ENCODE measurements at places on chromosomes 2 and 18.

DNA sequence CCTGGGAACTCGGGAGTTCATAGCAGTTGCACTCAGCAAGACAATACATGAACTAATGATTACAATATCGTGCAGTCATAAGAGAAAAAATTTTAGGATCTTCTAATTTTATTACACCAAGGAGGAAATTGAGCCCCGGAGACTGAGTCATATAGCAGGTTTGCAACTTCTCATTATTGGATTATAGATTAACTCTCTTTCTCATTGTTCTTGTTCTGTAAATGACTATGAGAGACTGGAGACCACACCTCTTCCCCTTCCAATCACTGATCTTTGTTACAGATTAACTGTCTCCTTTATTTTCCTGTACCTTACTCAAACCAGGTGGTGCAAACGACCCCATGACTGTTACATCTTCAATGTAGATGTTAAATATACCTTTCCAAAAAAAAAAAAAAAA lies 435.8 kb upstream of the DDX18 start:
- no peak for DNase-seq

DNA sequence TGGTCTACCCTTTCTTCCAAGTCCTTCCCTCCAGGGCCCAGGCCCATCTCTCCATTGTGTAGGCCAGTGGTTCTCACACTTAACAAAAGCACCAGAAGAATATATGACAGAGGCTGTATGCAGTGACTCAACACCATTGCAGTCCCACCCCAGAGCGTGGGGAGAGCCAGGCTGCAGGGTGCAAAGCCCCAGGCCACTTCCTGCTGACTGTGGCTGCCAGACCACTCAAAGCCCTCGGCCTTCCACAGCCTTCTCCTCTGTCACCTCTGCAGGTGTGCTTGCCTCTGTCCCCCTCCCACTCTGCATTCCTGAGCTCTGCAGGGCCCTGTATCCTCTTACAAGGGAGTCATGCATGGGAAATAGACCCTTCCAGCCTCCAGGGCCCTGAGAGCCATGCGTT lies 40.4 kb upstream of the ARHGEF4 start:
- no peak for DNase-seq

- no peak for DNase-seq
Measured at GRCh38 chr2:10316860-10317259, 14.2 kb downstream of the HPCAL1 start.

GRCh38 chr2:79994161-79994560 lies 310.4 kb downstream of the LRRTM1 start:
- DNase-seq: peak; percentile 57

GRCh38 chr2:103264058-103264768 lies 502.4 kb downstream of the TMEM182 start:
- no peak for DNase-seq

DNA sequence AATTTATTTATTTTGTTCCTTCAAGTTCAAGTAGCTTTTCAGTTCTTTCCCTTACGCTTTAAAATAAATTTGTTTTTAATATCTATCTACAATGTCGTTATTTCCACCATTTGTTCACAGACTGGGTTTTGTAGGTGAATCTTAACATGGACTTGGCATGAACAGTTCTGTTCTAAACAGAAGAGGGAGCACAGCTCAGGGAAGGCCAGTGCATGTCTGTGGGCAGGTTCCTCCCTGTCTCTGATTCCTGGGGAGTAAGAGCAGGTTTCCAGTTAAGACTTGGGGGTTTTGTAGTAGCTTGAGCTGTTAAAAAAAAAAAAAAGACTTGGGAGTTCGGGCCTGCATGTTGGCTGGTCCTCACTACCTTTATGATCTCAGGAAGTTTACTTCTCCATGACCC lies 11.1 kb downstream of the TTL start:
- no peak for DNase-seq

GRCh38 chr2:38465789-38466127 lies 88.7 kb upstream of the ATL2 start:
- DNase-seq: peak; percentile 77

GRCh38 chr2:177812713-177813396 lies 259.7 kb downstream of the PDE11A start:
- no peak for DNase-seq

DNA sequence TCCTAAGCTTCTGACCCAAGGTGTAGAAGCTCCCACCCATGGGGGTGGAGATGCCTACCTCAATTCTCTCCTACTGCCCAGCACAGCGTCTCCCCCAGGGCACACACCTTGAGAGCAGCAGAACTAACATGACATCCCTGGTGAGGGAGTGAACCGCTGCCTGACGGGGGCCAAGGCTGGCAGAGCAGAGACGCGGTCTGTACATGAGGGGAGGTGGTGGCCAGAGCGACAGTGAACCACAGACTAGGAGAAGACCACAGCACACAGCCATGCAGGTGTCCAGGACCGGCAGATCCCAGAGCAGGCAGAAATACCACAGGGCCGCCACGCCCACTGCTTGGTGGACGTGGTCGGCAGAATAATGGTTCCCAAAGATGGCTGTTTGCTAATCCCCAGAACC lies 40.4 kb downstream of the TFCP2L1 start:
- no peak for DNase-seq

DNA sequence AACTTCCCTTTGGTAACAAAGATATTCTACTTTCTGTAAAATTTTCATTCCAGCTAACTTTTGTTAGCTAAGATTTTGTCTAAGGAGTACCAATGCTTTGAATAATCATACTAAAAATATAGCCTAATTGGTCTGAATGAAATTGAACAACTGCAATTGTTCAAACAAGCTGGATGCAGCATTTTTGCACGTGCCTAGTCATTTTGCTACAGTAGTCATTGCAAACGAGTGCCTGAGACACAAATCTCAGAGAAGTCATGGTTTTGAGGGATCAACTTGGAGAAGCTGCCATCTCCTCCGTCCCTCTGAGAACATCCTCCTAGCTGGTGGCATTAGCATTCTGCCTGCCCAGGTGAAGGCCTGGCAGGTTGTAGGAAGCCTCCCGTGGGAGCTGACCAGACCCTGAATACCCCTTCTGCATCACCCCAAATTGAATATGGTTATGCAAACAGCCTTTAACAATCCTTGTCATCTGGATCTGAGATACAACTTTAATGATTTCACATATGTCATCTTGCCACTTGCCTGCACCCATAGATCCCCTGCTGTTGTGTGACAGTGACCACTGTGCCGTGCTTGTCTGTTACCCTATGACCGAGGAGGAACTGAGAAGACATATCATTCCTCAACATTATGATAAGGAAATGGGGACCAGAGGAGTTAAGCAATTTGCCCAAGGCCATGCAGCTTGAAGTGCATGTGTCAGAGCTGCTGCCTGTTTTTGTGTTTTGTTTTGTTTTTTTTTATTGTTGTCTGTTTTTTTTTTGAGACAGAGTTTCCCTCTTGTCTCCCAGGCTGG lies 29.1 kb upstream of the MGAT4A start:
- DNase-seq: peak; percentile 58

DNA sequence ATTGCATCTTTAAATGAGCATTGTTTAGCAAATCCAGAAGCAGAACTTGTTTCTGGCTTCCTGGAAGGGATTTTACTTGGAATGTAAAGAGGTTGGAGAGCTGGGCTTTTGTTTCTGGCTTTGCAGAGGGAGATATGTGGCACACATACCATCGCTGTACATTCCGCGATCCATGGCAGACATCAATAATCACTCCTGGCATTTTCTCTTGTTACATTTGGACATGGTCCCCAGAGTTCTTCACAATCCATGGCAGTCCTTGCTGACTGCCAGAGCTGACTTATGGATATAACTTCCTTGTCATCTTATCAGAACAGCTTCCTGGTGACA lies 445.6 kb upstream of the SPRED2 start:
- no peak for DNase-seq

- DNase-seq: no peak
Measured at GRCh38 chr2:39724828-39725144, 54.3 kb downstream of the THUMPD2 start.

DNA sequence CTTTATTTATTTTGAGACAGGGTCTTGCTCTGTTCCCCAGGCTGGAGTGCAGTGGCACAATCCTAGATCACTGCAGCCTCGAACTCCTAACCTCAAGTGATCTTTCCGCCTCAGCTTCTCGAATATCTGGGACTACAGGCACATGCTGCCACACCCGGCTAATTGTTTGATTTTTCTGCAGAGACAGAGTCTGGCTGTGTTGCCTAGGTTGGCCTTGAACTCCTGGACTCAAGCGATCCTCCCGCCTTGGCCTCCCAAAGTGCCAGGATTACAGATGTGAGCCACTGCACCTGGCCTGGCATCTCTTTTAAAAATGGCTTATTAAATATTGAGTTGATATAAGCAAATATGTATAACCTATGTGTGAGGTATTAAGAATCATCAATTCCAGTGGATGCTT lies 209.5 kb downstream of the FAM210A start:
- no peak for DNase-seq

DNA sequence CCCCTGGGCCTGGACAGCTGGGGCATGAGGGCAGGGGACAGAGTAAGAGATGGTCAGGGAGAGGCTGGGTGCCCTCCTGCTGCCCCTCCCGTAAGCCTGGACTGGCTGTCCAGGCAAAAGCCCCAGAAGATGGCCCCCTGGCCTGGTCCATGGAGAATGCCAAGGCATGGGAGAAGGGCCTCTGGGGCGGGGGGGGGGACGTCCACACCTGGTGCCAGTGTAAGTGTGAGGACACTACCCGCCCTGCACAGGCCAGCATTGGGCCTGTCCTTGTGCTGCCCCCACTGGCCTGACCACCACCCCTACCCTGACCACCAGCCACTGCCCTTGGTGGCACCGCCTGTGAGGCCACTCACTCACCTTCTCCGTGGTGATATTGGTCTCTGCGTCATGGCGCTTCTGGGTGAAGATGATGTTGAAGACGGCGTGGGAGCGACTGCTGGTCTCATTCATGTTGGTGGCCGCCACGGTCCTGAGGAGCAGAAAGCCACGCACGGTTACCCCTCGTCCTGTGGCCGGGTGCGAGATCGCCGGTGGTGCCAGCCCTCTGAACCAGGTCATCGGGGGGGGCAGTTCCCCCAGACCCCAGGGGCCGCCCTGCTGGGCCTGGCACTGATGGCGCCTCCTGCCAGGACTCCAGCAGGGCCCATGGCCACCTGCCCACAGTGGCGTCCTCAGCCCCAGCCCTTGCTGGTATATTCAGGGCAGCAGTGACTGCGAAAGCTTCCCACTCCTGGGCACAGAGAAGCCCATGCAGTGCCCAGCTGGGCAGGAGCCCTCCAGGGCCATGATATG lies 35.2 kb downstream of the KIF1A start:
- no peak for DNase-seq

DNA sequence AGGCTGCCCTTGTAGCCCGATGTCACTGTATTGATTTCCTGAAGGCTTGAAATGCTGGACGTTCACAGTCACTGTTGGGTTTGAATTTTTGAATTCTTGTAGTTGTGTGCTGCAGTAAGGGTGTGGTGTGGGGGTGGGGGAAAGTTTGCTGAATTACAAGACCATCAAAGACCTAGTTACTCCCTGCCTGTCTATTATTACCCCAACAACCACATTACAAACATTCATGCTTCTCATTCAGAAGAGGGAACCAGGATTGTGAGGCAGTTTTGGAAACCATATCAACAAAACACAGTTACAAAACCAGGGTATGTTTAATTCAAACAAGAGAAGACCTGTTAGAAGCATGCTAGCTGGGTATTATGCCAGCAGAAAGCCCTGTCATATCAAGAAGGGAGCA lies 85.8 kb downstream of the CLHC1 start:
- no peak for DNase-seq

GRCh38 chr2:128271597-128271910 lies 47.1 kb downstream of the HS6ST1 start:
- no peak for DNase-seq

DNA sequence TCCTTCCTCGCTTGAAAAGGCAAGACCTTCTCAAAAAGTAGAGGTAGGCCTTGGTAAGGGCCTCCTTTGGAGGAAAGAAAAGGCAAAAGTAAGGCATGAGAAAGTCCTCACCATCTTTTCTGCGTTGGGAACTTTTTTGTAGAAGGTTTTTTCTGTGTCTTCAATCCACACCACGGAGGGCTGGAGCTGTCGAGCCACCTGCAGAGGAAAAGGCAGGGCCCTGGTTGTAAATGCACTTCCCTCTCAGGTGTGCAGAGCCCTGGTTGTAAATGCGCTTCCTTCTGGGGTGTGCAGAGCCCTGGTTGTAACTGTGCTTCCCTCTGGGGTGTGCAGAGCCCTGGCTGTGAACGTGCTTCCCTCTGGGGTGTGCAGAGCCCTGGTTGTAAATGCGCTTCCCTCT lies 80.2 kb upstream of the ASB18 start:
- no peak for DNase-seq

- DNase-seq: no peak
Measured at GRCh38 chr2:61499060-61499459, 28.2 kb upstream of the USP34 start.

All from hematopoietic multipotent progenitor cell treated with erythropoietin and hydrocortisone succinate and interleukin-3 and kit ligand, for 4 days (in vitro differentiated cells).